Sigmoid colon (tissue), 7 donors: ENCODE measurements at places on chromosomes 5 and 9. TPM values are rescaled to one million over a fixed set of nuclear protein-coding genes. Genes with fewer than 3 reads are reported as not detected.

DNA sequence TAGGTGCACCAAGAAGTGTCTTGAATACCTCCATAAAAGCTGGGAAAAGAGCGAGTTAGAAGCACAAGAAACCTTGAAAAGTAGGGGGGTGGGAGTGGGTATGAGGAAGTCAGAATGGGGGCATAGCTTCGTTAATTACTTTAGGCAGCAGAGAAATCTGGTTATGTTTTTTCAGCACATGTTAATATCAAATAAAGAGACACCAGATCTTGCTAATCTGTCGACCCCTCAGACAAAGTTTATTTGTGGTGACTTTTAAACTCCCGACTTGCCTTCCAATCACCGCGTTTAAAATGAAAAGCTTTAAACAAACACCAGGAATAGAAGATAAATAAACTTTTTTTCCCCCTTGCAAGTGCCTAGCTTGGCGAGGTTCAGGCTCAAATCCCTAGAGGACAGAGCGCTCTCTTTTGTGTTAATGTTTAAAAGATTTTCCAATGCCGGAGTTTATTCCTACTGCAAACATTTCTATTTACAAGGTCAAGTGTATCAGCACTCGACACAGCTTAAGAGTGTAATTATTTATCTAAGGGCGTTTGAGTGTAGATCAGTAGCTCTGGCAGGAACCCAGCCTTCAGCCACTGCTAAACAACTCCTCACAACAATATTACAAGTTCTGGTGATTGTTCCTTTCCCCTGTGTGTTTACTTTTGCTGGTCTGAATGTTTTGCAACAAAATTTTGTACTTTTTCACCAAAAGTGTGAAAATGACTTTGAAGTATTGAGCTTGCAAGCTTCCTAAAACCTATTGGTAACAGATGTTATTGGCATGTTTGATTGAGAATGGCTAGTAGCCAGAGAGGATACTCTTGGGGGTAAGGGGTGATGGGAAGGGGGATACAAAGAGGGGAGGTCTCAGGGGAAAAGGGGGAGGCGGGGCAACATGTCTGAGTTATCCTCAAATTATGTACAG is 3.8 kb downstream of the GAS1 start:
- DNase-seq = peak; percentile 73

DNA sequence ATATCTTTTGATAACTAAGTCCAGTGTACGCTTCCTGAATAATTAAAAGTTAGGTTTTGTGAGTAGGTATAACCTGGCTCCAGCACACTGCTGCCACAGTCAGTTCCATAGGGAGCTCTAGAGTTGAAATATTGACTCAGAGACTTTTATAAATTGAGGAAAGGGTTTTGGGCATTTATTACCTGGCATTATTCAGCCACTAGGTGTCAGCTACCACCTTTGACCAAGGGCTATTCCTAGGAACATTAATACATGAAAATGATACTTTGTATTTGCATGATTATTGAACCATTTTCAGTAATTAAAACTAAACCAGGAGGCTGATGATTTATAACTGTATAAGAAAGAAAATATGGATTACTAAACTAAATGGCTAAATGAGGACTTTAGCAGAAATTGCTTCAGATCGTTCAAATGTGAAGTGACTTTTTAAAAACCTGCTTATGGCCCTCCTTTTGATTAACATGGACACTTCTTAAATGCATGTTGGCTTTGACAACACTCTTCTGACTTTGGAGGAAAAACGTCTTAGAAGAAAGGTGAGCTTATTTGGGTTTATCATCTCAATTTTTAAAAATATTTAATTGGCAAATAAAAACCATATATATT is 83.0 kb downstream of the SMC2 start:
- no peak for DNase-seq

GRCh38 chr5:138737494-138738265 is 15.5 kb upstream of the CTNNA1 start:
- no peak for DNase-seq

DNA sequence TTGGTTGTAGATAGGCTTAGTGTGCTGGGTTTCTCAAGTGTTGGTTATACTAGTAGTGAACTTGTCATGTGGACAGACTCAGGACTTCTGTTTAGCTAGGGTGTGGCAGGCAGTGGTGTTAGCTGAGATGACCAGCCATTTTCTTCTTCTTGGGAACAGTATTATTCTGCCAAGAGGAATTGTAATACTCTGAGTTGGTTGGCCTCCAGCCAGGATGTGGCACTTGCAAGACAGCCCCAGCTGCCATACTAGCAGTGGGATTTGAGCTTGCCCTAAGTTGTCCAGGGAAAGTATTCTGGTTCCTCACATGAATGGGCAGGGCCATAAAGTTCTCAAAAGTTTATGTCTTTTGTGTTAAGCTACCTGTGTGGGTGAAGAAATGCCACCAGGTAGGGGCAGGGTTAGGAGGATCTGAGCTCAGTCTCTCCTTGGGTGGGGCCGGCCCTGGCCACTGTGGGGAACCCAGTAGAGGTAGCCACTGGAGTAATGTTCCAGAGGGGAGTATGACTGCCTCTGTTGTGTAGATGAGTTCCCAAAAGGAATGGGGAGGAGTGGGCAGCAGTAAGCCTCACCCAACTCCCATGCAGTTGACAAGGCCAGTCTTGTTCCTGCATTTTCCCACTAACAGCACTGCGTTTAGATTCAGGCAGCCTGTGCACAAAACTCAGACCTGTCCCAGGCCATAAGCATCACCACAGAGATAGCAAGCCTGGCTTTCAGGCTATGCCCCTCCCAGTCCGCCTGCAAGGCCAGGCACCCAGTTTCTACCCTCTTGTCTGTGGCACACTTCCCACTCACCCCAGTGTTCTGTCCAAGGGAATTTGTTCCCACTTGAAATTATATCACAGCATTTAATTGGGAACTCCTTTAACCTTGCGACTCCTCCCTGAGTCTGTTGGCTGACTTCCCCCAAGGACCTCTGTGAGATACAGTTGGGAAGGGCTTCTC is 250.7 kb downstream of the ANXA1 start:
- no peak for DNase-seq

GRCh38 chr5:69494452-69494851 is 1.9 kb downstream of the OCLN start:
- no peak for DNase-seq

- no peak for DNase-seq
Measured at GRCh38 chr9:108786901-108787689, 68.7 kb downstream of the ACTL7B start.

- no peak for DNase-seq
Measured at GRCh38 chr5:175015028-175015685, 290.8 kb downstream of the MSX2 start.

GRCh38 chr9:77457916-77458592 is 190.1 kb downstream of the GNA14 start:
- DNase-seq = peak; percentile 82

- no peak for DNase-seq
Measured at GRCh38 chr9:133428617-133429101, 6.5 kb downstream of the ADAMTS13 start.

DNA sequence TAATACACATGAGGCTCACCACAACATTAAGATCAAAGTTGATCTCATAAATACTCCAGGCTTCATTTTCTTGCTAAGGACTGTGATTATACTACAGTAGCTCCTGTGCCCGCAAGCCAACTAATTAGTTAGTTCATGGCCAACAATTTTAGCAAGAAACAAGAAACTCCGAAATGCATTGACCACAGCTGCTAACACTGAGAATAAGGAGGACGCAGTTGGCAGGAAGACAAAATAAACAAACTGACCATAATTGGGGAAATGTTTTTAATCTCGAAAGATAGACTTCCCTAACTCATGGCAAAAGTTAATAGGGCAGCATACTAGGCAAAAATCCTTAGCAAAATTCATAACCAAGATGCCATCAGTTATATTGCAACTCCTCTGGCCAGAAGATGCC is 115.5 kb upstream of the SPEF2 start:
- DNase-seq = no peak

GRCh38 chr5:101580591-101580990 is 677.5 kb upstream of the ST8SIA4 start:
- no peak for DNase-seq

GRCh38 chr5:80590766-80591165 is 20.7 kb upstream of the ANKRD34B start:
- DNase-seq = no peak

DNA sequence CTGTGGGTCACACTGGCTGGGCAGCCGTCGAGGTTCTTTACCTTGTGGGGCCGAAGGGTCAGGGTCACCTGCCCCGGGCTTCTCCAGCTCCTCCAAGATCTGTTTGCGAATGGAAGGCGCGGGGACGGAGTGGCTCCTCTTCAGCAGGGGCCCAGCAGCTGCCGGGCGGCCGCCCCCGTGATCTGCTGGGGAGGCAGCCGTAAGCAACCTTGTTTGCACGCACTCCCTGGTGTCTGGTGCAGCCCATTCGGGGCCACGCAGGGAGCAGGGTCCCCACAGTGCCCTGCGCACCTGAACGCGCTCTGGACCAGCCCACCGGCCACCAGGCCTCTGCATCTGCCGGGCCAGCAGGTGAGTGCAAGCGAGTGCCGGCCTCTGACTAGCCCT is 34.9 kb downstream of the PNPLA7 start:
- no peak for DNase-seq

DNA sequence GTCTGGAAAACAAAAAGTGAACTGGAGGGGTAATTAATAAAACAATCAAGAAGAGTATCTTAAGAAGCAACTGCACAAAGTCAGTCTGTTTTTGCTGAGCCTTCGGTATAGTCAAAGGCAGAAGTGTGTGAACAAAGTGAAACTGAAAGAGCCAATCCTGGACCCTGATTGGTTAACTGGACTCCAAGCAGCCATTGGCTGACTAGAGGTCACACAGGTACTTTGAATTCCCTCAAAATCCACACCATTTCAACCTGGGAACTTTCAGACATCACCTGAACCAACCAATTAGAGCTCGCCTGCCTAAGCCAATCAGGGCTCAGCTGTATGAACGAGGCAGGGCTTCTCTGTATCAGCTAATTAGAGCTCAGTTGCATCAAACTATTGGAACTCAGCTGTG is 286.7 kb downstream of the TLE4 start:
- no peak for DNase-seq

DNA sequence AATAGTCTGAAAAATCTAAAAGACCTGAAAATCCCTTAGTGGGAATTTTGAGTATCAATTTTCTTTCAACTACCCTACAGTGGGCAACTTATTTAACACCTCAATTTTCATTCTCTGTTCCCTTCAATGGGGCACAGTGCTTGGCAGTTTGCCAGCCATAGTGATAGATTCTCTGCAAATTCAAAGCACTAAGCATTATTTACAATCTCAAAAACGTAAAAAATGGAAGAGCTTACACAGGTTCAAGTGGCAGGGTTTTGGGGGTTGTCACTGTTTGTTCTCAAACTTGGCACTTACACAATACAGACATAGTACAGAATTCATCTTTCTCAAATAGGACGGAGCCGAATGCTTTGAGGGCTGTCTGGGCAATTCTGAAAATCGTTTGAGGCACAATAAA is 515.0 kb downstream of the EFNA5 start:
- DNase-seq = no peak

GRCh38 chr5:7955476-7955875 is 86.5 kb downstream of the MTRR start:
- no peak for DNase-seq

Gene IGFBPL1
- 0.36 TPM for total RNA-seq

Gene CSF1R
- total RNA-seq = 29.6 TPM

Gene PCDHA9
- 1.4 TPM for total RNA-seq

Gene RFESD
- 1.4 TPM for total RNA-seq

Gene PTGS1
- 147 TPM for total RNA-seq

Gene NPR3
- total RNA-seq = 7.2 TPM
